Upper lobe of right lung (tissue), 1 donor: ENCODE measurements at places on chromosomes 3 and 15. TPM values are rescaled to one million over a fixed set of nuclear protein-coding genes. Genes with fewer than 3 reads are reported as not detected.

The LMCD1 gene
- 174 TPM for total RNA-seq

The SIDT1 gene
- total RNA-seq: 3.5 TPM

The LMAN1L gene
- total RNA-seq: not detected

The CNTN6 gene
- total RNA-seq: 9.2 TPM

DNA sequence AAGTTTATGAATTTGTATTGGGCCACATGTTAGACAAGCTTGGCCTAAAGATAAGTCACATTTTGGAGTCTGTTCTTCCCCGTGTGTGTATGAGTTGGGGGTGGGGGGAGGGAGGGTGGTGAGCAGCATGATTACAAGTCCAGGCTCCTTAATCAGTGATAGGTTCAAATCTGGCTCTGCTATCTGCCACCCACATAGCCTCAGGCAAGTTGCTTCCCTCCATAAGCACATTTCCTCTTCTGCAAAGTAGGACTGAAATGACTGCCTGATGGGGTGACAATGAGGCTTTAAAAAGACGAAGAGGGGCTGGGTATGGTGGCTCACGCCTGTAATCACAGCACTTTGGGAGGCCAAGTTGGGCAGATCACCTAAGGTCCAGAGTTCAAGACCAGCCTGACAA is 1.1 kb upstream of the SPATA12 start:
- no peak overlapping the region for H3K4me3 ChIP-seq
- H3K27ac ChIP-seq: no peak overlapping the region
- H3K27me3 ChIP-seq: no peaks in the 10 kb centered on the region
- no peak for DNase-seq
- no peaks in the 10 kb centered on the region for H3K36me3 ChIP-seq

- DNase-seq: no peak
- H3K27me3 ChIP-seq: no peaks in the 10 kb centered on the region
- H3K4me3 ChIP-seq: no peak overlapping the region
- H3K36me3 ChIP-seq: no peaks in the 10 kb centered on the region
These were observed 476.0 kb downstream of the OCA2 start for GRCh38 chr15:27623149-27623548.

DNA sequence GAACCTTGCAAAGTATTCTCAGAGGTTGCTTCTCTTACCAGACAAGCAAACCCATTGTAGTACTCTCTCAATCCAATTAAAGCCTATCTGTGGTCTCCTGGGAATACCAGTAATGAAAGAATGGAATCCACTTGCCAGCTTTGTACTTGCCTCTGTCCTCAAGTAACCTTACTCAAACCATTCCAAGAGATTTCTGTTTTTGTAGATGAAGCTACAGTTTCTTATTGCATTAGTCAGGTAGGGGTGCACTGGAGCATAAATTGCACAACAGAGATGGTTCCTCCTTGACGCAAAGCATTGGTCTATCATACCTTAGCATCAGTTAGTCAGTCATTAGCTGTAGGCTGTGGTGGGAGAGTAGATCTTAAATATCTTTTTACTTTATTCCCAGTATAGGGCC is 52.9 kb downstream of the BTLA start:
- no peak overlapping the region for H3K4me3 ChIP-seq
- no peaks in the 10 kb centered on the region for H3K27me3 ChIP-seq
- DNase-seq: no peak
- no peak overlapping the region for H3K27ac ChIP-seq
- no peaks in the 10 kb centered on the region for H3K4me1 ChIP-seq

- DNase-seq: no peak
- no peak overlapping the region for H3K4me3 ChIP-seq
- no peaks in the 10 kb centered on the region for H3K36me3 ChIP-seq
- H3K27ac ChIP-seq: no peak overlapping the region
- H3K4me1 ChIP-seq: no peaks in the 10 kb centered on the region
These were observed 155.5 kb downstream of the GOLIM4 start for GRCh38 chr3:167940241-167940640.

DNA sequence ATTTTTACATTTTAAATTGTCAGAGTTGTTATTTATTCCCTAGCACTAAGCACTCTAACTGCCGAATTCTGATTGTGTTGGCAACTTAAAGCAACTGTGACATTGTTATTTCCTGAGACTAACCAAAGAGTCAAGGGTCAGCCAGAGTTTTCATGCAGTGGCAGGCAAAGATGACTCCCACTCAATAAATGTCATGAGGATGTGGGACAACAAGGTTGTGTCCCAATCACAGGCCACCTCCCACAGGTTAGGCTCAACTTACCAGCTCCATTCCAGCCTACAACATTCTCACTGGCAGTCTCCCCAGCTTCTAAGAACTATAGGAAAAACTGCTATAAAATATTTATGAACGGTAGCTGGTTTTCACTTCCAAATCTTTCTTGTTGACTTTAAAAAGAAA is 80.1 kb downstream of the RSL24D1 start:
- no peaks in the 10 kb centered on the region for H3K4me1 ChIP-seq
- DNase-seq: no peak
- no peak overlapping the region for H3K27ac ChIP-seq
- H3K27me3 ChIP-seq: no peaks in the 10 kb centered on the region
- no peaks in the 10 kb centered on the region for H3K36me3 ChIP-seq

- DNase-seq: no peak
- H3K27ac ChIP-seq: no peak overlapping the region
- no peaks in the 10 kb centered on the region for H3K27me3 ChIP-seq
- H3K4me3 ChIP-seq: no peak overlapping the region
These were observed 216.7 kb downstream of the PTPRG start for GRCh38 chr3:61778095-61778494.

- no peaks in the 10 kb centered on the region for H3K27me3 ChIP-seq
- H3K36me3 ChIP-seq: no peaks in the 10 kb centered on the region
- H3K4me3 ChIP-seq: no peak overlapping the region
- H3K27ac ChIP-seq: no peak overlapping the region
These were observed 55.8 kb downstream of the ZNF621 start for GRCh38 chr3:40580494-40581091.

GRCh38 chr3:95277613-95278012 is 1214.8 kb downstream of the NSUN3 start:
- no peaks in the 10 kb centered on the region for H3K4me1 ChIP-seq
- H3K36me3 ChIP-seq: no peaks in the 10 kb centered on the region
- H3K27me3 ChIP-seq: no peaks in the 10 kb centered on the region
- DNase-seq: no peak

GRCh38 chr3:184443364-184443763 is 63.5 kb downstream of the CHRD start:
- DNase-seq: no peak
- H3K27ac ChIP-seq: no peak overlapping the region
- H3K27me3 ChIP-seq: no peaks in the 10 kb centered on the region
- H3K36me3 ChIP-seq: no peaks in the 10 kb centered on the region
- H3K4me3 ChIP-seq: no peak overlapping the region

DNA sequence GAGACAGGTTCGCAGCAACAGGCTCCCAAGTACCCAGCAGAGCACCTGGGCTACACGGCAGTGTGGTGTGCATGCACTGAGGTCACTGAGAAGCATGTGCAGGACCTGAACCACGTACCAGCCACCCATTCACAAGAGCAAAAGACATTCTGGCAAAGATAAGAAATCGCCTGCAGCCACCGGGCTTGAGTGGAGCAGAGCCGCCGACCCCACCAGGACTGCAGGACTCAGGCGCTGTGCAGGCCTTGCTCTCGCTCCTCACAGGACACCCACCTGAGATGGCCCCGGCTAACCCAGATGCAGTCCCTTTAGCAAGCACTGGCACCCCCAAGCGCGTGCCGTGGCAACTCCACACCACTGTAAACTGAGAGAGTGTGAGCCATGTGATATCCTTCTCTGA is 32.3 kb upstream of the OCA2 start:
- no peak overlapping the region for H3K27ac ChIP-seq
- DNase-seq: no peak
- no peaks in the 10 kb centered on the region for H3K4me1 ChIP-seq
- no peaks in the 10 kb centered on the region for H3K27me3 ChIP-seq

- no peaks in the 10 kb centered on the region for H3K27me3 ChIP-seq
- DNase-seq: no peak
- H3K36me3 ChIP-seq: no peaks in the 10 kb centered on the region
- H3K27ac ChIP-seq: no peak overlapping the region
- H3K4me1 ChIP-seq: no peaks in the 10 kb centered on the region
These were observed 11.3 kb upstream of the DLG1 start for GRCh38 chr3:197309528-197310361.

DNA sequence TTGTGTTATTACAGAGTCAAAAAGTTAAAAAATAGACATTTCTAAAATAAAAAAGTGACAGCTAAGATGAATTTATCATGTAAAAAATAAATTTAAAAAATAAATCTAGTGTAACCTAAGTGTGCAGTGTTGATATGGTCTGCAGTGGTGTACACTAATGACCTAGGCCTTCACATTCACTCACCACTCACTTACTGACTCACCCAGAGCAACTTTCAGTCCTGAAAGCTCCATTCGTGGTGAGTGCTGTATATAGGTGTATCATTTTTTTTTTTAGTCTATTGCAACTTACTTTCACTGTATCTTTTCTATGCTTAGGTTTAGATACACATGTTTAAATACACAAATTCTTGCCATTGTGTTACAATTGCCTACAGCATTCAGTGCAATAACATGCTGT is 459.4 kb upstream of the ROBO1 start:
- no peak for DNase-seq
- no peaks in the 10 kb centered on the region for H3K27me3 ChIP-seq
- H3K27ac ChIP-seq: no peak overlapping the region
- no peaks in the 10 kb centered on the region for H3K36me3 ChIP-seq
- no peaks in the 10 kb centered on the region for H3K4me1 ChIP-seq
